ENCODE measurements at places on chromosomes 1 and 21.

- no peak for DNase-seq
These were observed 604 bp upstream of the TMEM79 start for GRCh38 chr1:156283521-156283920.

DNA sequence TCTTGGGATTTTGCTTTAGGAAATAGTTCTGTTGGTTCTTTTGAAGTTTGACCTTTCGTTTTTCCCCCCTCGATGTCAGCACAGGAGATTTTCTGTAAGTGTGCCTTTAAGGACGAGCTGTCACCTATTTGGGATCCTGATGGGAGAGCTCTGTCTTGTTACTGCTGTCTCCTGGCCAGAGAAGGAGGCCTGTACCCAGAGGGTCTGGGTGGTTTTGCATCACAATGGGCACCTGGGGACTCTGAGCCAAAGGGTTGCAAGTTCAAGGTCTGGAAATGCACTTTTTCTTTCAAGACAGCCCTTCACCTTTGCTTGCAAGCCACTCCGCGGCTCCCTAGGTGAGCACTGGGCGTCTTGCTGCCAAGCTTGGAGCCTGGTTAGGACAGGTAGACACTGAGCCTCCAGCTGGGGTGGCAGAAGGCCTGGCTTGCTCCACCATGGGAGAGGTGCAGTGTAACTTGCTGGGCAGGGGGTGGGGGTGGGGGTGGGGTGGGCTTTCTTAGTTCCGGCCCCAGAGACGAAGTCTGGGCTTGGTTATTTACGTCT, 2.9 kb downstream of the AJAP1 start:
- no peak for DNase-seq

DNA sequence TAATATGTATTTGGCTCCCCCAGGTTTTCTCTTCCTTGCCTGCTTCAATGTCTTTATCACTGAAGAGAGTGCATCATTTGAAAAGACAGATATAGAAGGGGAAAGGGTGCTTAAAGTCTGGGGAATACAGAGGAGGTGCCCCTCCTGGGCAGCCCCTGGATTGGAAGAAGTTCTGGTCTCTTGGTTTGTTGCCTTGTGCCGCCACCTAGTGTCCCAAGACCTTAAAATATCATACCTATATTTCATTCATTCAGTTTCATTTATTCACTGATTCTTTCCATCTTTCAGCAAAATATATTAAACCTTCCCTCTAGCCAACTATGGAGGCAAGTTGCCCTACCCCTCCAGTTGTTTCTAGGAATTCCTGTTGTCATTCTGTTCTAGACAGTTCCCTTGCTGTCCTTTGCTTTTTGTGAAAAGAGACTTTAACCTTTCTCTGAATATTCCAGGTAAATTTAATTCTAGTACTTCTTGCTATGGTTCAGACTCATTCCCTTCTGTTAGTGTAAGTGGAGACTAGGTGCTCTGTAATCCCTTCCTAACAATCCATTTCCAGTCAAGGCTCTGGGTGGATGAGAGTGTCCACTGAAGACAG, 56.1 kb downstream of the MEF2D start:
- DNase-seq: peak; percentile 25

DNA sequence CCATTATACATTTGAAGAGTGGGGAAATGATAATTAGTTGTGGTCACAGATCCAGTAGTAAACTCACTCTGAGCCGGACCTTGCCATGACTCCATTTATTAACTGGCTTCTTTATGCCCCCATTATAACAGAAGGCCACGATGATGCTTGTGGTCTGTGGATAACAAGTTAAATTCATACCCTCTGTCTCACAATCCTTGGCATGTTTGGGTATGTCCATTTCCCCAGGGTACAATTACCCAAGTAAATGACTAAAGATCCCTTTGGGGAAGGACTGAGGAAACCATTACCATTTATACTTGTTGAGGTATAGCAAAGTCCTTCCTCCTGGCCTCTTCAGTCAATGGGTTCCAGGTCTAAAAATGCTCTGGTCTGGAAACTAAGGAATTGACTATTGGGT, 7.3 kb upstream of the USP1 start:
- DNase-seq: no peak

GRCh38 chr21:31838586-31839355, 34.0 kb upstream of the HUNK start:
- DNase-seq: no peak

- no peak for DNase-seq
These were observed 40.5 kb downstream of the RRAGC start for GRCh38 chr1:38819040-38819439.

DNA sequence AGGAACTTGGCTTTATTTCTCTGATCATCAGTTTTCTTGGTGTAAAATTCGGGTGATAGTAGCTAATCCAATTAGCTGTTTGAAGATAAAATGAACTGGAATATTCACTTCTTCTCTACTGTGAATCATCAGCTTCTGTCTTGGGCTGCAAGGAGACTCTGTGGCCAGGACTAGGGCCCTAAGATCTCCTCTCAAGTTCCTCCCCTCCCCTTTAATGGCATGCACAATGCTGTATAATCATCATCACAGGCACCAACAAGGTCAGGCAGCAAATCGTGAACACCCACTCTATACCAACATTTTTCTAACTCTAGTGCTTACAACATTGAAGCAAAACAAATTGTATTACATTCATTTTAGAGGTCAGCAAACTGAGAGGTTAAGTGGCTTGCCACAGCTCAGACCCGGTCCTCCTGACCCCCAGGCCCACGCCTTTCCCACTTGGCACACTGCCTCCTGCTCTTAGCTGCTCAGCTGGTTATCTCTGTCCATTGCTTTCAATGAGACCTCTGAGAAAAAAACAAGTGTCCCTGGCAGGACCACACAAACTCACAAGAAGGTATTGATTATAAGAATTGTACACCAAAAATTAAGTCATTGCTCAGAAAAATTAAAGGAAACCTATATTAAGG, 31.8 kb downstream of the LRRC52 start:
- no peak for DNase-seq

- no peak for DNase-seq
These were observed 117.7 kb upstream of the C1orf174 start for GRCh38 chr1:4017636-4018365.

Data from kidney capillary endothelial cell (primary cell).